HL-60 (cell line): ENCODE measurements at places on chromosomes 1 and 21.

- no peak for DNase-seq
Observed at GRCh38 chr1:67052741-67053534, 1.0 kb downstream of the SLC35D1 start.

DNA sequence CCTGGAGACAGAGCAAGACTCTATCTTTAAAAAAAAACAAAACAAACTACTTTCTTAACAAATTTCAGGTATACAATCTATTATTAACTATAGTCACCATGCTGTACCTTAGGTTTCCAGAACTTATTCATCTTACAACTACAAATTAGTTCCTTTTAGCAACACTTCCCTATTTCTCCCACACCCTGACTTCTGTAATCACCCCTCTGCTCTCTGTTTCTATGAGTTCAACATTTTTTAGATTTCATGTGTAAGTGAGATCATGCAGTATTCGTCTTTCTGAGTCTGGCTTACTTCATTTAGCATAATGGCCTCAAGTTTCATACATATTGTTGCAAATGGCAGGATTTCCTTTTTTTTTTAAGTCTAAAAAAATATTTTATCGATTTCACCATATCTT, 77.9 kb upstream of the LPGAT1 start:
- no peak for DNase-seq

DNA sequence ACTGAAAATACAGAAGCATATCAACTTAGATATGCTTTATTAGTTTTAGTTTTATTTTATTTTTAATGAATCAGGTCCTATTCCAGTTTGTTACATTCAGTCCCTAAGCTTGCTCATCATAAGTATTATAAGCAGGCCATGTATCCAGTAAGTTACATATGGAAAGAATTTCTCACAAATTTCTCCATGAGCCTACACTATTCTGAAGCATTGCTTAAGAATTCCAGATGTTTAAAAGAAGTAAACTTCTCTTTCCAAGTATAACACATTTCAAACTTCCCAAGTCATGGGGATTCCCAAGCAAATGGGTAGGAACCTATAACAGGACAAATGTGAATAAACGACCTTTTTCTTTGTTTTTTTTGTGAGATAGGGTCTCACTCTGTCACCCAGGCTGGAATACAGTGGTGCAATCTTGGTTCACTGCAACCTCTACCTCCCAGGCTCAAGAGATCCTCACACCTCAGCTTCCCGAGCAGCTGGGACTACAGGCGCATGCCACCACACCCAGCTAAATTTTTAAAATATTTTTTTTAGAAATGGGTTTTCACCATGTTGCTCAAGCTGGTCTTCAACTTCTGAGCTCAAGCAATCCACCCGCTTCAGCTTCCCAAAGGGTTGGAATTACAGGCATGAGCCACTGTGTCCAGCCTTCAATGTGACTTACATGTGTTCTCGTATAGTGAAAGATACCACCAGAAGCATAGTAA, 39.0 kb downstream of the ST7L start:
- no peak for DNase-seq

GRCh38 chr1:50047916-50048694, 24.4 kb upstream of the AGBL4 start:
- DNase-seq, result no peak

GRCh38 chr1:225914391-225914790, 9.7 kb downstream of the PYCR2 start:
- no peak for DNase-seq

GRCh38 chr1:103854279-103854678, 104.6 kb downstream of the AMY1C start:
- no peak for DNase-seq
